HCEC 1CT (cell line): ENCODE measurements at places on chromosomes 1 and 21.

GRCh38 chr1:31583995-31584868 is 7.9 kb downstream of the TINAGL1 start:
- DNase-seq, result no peak

GRCh38 chr1:222250376-222250775 is 297.5 kb downstream of the HHIPL2 start:
- DNase-seq, result no peak

DNA sequence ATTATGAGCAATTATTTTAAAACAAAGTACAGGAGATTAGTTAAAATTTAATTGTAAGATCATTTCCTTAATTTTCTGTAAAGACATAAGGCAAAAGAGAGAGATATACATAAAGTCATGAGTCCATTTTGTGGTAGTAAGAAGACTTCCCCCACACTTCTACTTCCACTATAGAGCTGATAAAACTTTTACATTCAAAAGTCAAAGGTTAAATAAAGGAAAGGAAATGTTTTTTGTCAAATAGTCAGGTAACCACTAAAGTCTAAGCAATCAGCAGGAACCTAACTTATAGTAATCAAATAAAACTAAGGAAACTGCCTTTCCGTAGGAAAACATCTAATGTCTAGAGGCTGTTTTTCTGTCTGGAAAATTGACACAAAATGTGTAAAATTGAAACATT is 110.9 kb downstream of the DENND1B start:
- no peak for DNase-seq

DNA sequence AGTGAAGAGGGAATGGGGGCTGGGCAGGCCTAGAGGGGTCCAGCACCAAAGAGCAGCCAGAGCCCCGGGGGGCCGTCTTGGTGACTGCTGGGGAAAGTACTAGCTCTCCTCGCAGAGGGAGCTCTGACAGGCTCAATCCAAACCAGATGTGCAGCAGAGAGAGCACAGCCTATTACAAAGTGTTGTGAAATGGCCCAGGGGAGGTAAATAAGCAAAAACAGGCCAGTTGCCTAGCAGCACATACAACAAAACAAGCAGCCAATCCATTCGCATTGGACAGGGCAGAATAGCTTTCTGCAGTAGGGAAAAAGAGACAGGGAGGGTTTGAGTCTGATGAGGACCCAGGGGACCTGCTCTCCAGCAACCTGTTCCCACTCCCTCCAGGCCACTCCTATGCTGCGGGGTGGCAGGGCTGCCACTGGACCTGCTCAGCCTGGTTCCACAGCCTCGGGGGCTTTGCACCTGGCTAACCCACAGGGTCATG is 239.6 kb upstream of the FGGY start:
- DNase-seq, result peak; percentile 94

- no peak for DNase-seq
These were observed 123.3 kb downstream of the ZC3H11B start for GRCh38 chr1:219489636-219490035.

- no peak for DNase-seq
These were observed 89.9 kb upstream of the ARTN start for GRCh38 chr1:43843684-43844083.

DNA sequence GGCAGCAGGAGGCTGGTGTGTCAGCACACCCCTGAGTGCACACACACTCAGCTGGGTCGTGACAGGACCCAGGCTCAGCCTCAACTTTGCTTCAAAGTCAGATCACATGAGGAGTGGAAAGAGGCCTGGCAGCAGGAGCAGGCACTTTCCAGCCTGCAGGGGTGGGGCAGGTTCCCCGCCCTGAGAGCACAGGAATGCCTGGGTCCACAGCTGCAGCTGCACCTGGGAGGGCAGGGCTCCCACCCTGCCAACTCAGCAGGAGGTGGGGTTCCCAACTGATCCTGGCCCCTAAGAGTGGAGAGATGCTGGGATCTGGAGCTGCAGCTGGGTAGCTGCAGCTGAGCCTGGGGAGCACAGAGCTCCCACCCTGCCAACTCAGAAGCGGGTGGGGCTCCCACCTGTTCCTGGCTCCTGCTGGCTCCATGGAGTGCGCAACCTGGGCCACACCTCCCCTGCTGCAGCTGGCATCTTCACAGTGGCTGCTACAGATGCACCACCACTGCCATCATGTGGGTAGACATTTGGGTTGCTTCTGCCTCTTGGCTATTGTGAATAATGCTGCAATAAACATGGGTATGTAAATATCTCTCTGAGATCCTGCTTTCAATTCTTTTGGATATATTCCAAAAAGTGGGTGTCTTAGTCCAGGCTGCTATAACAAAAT is 415.4 kb downstream of the TTLL7 start:
- DNase-seq, result no peak

DNA sequence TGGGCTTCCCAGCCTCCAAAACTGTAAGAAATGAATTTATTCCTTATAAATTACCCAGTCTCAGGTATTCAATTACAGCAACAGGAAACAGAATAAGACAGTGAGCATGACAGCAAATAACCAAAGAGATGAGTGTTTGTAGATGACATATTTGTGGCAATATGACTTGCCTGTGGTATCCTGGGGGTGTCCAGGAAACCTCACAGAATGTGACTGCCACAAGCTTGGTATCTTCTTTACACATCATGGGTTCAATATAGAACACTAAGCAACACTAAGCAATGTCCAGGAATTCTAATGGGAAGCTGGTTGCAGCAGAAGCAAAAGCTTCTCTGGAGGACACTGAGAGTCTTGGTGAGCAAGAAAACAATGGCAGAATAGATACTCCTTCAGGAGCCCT is 236.4 kb upstream of the BEND5 start:
- DNase-seq, result no peak

GRCh38 chr1:145863282-145864018 is 4.6 kb upstream of the PIAS3 start:
- no peak for DNase-seq

DNA sequence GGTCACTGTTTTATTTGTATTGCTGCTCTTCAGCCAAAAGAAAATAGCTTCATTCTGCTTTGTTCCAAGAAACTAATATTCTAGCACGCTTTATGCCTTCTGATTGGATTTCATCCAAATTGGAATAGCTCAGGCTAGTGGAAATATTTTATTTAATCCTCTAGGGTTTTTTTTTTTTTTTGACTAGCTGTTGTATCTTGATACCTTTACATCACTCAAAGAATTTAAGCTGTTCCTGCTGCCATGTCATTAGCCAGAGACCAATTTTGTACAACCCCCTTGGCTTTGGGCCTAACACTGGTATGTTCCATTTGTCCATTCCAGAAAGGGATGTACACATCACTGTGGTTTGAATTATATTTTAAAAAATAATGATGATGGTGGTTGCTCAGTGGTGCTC is 103.0 kb downstream of the DISC1 start:
- DNase-seq, result no peak

DNA sequence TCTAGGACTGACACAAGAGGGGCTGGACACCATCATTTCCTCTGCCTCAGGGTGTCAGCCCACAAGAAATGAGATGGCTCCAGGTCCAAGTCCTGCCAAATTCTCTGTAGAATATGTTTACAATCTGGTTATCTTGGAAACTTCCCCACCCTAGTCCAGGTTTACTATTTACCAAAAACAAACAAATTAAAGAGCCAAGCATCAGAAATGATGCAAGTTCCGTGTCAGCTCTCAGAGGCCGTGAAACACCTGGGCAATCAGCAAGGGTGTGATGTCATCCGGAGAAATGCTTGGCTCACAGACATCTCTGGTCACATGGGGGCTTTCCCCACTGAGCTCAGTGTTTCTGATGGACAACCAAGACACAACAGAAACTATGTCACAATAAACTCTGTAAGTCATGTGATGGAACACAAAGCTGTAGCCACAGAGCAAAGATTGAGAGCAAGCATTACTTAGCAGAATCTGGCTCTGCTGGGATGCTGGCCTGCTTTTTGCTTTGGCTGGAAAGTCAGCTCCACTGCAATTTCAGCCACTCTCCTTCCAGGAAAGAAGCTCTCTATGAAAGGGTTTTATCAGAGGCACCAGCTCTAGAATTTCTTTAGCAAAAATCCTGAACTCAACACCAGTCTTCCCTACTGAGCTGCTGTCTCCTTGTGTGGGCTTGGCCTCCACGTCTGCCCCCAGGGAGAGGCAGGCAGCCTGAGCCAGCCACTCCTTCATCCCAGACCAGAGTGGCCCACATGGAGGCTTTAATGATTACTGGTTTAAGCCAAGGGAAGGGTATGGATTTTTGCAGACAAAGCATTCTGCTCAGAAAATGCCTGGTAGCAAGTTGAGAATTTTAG is 55.9 kb downstream of the NENF start:
- peak; percentile 18 for DNase-seq

DNA sequence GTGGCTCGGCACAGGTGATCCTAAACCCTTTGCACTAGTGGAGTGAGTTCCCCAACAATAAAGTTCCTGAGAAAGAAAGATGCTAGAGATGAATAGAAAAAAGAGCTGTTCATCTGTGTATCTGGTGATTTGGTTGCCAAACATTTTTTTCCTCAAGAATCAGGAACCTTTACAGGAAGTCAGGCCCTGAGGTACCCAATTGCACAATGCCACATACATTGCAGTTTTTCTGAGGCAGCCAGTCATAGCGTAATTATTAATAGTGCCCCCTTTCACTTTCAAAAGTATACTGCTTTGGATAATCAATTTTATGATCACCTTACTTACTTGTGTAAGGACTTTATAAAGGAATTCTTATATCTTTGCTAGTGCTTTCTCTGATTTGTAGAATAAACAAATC is 346.3 kb upstream of the POU3F1 start:
- DNase-seq, result no peak

GRCh38 chr1:210340311-210340710 is 11.6 kb downstream of the HHAT start:
- no peak for DNase-seq

DNA sequence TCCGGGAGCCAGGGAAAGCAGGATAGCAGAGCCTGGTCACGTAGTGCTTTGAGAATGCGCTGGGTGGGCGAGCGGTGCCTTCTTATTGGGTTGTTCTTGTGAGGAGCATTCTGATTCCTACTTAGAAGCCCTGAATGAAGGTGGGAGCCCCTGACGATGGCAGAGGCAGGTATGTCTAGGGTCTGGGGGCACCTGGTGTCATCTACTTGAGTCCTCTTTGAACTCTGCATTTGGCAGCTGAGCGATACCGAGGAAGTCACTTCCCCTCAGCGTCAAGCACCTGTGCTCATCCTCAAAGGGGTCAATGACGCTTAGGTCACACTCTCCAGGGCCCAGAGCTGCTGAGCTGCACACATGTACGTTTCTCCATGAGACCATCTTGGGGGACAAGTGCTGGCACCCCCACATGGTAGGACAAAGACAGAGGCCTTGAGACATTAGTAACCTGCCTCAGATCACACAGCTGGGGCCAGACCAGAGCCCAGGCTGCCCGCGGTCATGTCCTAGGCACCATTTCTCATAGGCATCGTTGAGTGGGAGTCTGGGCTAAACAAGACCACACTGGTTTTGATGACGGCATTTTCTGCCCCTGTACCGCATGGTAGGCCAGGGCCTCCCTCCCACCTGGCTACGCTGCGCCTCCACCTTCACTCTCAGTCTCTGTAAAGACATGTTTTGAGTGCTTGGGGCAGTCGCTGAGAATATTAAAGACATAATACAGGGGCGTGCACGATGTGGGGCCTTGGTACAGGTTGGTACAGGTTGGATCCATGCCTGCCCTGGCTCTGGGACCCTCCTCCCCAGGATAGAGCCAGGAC is 69.1 kb upstream of the ABCG1 start:
- DNase-seq, result no peak

GRCh38 chr1:169604781-169605560 is 18.7 kb upstream of the F5 start:
- DNase-seq, result no peak

DNA sequence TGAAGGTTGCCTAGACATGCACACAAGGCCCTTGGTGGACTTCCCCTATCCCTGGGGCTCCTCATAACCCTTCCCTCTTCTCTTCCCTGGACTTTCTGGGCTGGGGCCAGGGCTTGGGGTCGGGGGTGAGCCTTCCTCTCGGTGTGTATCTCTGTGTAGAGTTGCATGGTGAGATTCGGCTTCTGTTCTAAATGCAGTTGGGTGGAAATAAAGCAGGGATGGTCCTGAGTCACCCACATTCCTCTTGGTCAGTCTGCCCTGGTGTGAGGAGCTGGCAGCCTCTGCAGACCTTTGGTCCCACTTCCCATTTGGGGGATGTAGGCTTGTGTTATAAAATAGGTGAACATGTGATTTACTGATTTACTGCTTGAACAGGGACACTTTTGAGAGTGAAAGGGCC is 38.0 kb downstream of the ADARB1 start:
- DNase-seq, result peak; percentile 53

DNA sequence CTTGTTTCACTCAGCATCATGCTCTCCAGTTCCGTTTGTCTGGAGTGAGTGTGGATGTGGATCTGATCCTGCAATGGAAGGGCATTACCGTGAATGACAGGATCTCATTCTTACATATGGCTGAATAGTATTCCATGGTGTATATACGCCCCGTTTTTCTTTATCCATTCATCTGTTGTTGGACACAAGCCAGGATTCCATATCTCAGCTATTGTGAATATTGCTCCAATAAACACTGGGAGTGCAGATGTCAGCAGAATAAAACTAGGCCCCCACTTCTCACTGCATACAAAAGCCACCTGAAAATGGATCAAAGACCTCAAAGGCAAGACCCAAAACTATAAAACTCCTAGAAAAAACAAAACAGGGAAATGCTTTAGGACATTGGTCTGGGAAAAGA is 120.3 kb upstream of the TMPRSS2 start:
- no peak for DNase-seq

DNA sequence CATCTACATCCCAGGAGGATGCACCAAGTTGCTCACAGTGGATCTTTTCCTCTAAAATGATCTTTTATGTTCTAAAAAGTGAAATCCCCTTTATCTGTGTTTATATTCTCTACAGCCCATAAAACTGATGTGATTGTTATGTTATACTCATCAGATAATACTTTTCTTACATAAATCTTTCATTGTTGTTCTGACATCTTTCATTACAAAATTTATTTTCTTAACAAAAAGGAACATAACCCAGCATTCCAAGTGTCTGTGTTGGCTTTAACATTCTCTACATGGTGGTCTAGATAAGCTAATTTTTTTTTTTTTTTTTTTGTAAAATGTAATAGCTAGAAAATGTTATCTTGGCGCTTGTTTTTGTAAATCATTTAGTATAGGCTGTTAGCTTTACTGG is 8.3 kb upstream of the CACYBP start:
- DNase-seq, result no peak

GRCh38 chr1:104028416-104029035 is 278.8 kb downstream of the AMY1C start:
- no peak for DNase-seq

GRCh38 chr1:75449998-75450397 is 160.9 kb downstream of the SLC44A5 start:
- DNase-seq, result no peak
